ENCODE measurements at places on chromosomes 6 and 20.

- no peak for DNase-seq
These were observed 120.1 kb upstream of the CDYL start for GRCh38 chr6:4656106-4656505.

DNA sequence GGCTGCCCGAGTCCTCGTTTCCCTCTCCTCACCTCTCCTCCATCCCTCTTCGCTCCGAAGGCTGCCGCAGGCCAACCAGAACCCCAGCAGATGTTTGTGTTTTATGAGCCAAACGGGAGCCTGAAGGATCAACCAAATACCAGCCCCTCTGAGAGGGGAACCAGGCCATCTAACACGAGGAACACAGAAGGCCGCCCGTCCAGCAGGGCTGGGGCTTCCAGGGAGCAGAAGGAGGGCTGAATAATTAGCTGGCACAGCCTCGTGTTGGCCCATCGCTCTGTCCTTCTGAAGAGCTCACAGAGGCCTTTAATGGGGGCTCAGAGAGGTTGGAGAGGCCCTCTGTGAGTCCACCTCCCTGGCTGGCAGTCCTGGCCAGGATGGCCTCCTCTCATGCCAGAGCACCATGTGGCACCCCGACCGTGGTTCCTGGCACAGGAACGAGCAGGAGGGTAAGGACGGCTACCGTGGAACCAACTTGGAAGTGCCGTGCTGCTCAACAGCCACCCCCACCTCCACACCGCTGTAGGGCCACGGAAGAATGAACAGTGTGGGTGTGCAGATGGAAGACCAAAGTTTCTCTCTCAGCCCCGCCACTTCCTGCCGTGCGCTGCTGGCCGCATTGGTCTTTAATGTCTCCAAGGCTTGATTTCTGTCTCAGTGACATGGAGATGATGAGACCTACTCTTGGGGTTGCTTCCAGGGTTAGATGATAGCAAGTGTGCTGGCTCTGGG lies 155.2 kb downstream of the SCML4 start:
- DNase-seq, result no peak

DNA sequence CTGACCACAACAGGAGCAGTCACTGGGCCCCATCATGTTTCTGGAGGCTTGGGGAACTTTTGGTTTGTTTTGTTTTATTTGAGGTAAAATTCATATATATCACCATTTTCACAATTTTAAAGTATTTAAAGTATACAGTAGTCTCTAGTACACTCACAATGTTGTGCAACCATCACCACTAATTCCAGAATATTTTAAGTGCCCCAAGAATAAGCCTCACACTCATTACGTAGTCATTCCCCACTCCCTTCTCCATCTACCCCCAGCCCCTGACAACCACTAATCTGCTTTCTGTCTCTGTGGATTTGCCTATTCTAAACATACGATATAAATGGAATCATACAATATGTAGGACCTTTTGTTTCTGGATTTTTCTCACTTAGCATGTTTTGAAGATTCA lies 29.0 kb downstream of the RTN4IP1 start:
- no peak for DNase-seq

DNA sequence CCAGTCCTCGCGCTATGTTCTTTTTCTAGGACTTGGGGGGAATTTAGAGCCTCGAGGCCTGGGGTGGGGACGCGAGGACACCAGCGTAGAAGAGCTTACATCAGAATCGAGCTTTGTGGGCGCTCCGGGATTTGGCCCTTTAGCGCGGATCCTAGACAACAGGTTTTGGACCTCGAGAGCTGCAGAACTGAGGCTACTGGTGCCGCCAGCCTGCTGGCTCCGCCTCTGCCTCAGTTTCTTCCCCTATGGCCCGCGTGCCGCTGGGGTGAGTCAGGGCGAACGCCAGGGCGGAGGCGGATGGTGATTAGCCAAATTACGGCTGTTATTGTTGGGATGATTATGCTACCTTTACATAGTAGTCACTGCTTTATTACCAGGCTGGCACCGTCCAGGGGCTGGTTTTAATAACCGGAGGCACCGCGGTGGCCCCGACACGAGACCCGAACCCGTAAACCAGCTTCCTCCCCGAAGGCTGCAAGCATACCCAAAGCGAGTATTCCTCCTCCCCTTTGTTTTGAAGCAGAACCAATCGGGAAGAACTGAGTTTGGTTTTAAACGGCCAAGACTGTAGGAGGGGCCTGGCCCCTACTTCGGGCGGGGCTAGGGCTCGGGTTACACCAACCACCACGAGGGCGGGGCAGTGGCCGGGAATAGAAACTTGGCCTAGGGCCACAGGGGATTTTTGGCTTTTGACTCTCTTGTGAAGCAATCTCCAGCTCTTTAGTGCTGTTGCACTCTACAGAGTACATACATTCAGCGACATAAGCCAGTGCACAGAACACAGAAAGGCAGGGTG lies 639 bp upstream of the GTPBP2 start:
- DNase-seq, result peak; percentile 99

DNA sequence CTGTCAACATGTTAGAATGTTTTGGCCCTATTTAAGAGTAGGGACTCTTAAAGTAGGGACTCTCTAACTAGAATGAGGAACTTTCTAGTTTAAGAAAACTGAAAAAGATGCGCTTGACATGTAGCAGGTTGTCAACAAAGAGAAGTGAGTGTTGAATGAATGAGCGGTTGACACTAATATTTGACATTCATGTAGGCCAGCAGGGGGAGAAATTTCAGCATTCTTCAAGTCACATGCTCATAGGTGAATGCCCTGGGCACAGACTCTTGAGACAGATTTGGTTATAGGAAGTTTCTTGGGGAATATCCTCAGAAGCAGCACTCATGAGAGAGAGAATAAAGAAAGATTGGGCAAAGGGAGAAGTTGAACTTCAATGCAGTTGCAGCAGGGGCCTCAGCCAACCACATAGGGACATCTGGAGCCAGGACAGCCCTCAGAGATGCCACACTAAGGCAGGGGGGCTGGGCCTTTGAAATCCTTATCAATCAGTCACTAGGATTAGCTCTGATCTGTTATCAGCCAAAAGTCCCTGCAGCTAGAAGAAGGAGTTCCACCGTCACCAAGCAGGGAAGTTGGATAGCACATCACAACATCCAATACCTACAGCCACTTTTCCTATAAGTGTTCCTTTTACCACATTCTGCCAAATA lies 145.1 kb upstream of the FKBP1C start:
- no peak for DNase-seq

DNA sequence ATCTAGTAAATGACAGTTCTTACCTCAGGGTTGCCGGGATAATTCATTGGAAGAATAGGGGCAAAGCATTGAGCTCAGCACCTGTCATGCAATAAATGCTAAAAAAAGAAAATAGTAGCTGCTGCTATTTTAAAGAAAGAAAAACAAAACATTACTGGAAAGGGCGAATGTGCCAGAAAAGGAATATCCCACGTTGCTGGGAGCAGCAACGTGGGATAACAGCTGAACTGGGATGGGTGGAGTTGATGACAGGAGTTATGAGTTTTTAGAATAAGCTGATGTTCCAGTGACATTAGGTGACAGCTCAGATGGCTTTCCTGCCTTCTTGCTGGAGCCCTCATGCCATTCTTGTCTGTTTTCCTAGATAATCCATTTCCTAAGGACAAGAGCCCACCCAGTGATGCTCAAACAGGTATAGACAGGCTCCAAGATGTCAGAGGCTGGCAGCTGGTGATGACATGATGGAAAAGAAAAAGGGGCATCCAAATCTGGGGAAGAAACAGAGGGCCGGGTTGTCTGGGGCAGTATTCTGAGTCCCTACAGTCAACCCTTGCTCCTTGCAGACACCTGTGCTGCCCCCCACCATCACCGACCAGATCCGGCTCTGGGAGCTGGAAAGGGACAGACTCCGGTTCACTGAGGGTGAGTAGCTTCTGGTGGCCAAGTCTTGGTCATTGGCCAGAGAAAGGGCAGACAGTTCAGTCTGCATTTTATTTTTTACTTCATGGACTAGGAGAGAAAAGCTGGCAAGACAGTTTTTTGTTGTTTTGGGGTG lies 1.1 kb upstream of the VARS2 start:
- no peak for DNase-seq

- DNase-seq, result no peak
These were observed 247.7 kb upstream of the RNF24 start for GRCh38 chr20:4263036-4263435.

DNA sequence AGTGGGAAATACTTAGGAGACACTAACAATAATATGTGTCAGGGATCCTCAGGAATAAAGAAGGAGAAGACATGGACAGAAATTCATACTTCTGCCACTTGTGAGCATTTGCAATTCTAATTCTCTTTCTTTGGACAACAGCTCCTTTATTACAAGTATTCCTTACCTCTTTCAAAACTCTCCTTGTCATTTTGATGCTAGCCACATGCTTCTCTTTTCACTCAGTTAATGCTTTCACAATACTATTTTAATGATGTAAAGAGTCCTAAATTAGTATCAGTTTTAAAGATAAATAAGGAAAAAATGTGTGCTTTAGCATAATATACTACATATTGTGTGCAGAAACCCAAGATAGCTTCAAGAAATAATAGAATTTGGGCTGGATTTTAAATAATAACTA lies 62.5 kb downstream of the AHI1 start:
- DNase-seq, result no peak

- no peak for DNase-seq
These were observed 30.4 kb downstream of the GABRR1 start for GRCh38 chr6:89186762-89187161.

GRCh38 chr6:3210024-3210610 lies 17.3 kb downstream of the TUBB2B start:
- DNase-seq, result no peak

GRCh38 chr6:88899569-88900316 lies 63.7 kb downstream of the RNGTT start:
- DNase-seq, result no peak

GRCh38 chr6:84525907-84526306 lies 238.5 kb downstream of the TBX18 start:
- DNase-seq, result no peak

DNA sequence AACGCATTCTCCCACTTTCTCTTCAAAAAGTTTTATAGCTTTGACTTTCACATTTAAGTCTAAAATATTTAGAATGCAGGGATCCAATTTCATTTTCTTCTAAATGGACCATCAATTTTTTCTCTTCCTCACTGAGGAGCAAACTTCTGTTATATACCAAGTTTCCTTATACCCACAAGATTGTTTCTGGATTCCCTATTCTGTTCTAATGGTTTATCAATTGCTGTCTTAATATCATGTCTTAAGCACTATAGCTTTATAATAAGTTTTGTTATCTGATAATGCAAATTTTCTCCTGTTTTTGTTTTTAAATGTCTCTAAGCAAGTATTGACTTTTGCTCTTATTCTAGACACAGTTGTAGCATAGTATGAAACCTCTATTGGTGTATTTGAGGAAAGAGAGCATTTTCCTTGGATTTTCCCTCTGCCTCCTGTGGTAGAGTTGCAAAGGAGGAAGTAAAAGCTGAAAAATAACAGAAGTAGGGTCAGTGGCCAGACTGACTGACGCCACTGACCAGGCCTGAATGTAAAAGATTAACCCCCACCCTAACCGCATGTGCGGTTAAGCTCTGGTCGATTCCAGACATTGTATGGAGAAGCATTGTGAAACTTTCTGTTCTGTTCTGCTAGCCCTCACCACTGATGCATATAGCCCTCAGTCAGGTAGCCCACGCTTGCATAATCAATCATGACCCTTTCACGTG lies 40.3 kb downstream of the GPX5 start:
- DNase-seq, result no peak

- no peak for DNase-seq
These were observed 194.1 kb downstream of the OGFRL1 start for GRCh38 chr6:71482742-71483141.

GRCh38 chr6:163950159-163950558 lies 535.6 kb downstream of the QKI start:
- no peak for DNase-seq

- peak; percentile 66 for DNase-seq
These were observed 30.4 kb upstream of the PNRC1 start for GRCh38 chr6:89050155-89050554.

GRCh38 chr6:15653581-15653980 lies 9.2 kb downstream of the DTNBP1 start:
- no peak for DNase-seq

DNA sequence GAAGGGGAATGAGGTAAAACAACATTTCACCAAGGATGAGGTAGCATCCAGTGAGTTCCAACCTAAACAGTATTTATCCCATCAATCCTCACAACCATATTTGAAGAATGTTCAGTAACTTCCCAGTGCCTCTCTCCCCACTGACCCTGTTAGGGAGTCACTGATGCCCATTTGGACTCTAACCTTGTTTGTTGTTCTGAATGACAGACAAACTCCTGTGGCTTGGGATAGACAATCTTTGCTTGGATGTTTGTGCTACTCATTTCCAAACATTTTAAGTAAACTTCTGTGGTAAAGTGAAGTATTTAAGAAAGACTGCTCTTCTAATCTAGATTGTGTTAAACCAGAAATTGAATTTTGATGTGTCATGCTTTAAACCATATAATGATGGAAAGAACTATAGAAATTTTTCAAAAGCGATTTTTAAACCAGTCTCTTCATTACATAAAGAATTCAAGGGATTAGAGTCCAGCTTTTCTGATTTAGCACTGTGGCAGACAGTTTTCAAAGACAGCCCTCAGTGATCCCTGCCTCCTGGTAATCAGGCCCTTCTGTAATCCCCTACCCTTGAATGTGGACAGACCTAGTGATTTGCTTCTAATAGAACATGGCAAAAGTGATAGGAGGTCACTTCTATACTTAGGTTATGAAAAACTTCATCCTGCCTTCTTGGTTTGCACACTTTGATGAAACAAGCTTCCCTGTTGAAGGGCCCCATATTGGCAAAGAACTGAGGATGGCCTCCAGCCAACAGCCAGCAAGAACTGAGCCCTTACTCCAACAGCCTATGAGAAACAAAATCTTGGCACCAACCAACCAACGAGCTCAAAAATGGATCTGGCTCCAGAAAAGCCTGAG lies 191.6 kb downstream of the DST start:
- DNase-seq, result peak; percentile 44

- no peak for DNase-seq
These were observed 631.3 kb downstream of the TFAP2A start for GRCh38 chr6:9783567-9783966.
